AG04450 (cell line): ENCODE measurements at places on chromosomes 5 and 9. TPM values are rescaled to one million over a fixed set of nuclear protein-coding genes. Genes with fewer than 3 reads are reported as not detected.

The SELENOP gene
- polyA plus RNA-seq, result 2.0 TPM in 2 replicates

DNA sequence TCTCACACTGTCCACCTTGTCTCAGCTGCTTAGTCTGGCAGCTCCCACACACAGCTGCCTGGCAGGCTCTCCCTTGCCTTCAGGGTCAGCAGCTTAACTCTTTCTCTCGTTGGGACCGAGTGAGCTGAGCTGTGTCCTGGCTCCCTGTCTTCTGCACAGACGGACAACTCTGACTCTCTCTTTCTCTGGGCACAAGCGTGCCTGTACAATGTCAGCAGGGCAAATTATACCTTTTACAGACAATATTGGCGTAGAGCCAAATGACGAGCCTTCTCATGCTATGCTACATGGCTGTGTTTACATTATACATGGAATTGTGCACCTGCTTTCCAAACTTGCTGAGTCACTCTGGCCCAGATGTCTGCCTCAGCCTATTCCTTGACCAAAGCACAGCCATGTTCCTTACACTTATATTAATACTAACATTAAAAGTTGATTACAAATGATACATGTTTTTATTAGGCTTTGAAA lies 188.6 kb downstream of the CYLC2 start:
- no peak for DNase-seq

The ANKRD18B gene
- 5.9 and 8.6 TPM in 2 replicates for polyA plus RNA-seq

The ANKRD55 gene
- not detected in 2 replicates for polyA plus RNA-seq

DNA sequence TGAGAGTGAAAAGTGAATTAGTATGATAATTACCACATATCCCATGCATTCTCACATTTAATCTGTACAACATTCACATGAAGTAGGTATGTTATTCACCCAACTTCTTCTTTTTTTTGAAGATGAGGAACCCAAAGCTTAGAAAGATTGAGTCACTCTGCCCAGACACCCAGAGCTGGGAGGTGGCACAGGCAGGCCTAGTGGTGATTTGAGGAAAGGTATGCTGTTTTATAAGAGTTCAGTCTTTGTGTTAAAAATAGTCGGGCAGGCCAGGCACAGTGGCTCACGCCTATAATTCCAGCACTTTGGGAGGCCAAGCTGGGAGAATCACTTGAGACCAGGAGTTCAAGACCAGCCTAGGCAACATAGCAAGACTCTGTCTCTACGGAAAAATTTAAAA lies 285.3 kb downstream of the NR3C1 start:
- DNase-seq, result no peak

- DNase-seq, result no peak
Observed at GRCh38 chr5:2813678-2814077, 62.2 kb upstream of the IRX2 start.

DNA sequence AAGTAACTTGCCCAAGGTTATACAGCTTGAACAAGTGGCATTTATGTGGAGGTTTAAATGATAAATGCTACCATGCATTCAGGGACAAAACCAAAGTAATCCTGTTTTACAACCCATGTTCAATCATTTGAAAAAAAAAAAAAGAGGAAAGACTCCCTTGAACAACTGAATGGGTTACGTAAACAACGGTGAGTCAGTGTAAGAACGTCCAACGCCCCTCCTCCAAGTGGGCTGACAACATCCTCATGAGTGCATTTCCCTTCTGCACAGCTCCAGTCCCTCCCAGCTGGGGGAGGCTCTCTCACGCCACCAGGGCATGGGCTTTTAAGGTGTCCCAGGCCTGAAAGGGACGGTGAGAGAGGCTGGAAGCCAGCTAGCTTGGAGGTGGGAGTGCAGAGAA lies 90.0 kb downstream of the PRRT1B start:
- peak; percentile 92 for DNase-seq

GRCh38 chr9:26800322-26800721 lies 92.3 kb downstream of the CAAP1 start:
- DNase-seq, result no peak

- no peak for DNase-seq
Observed at GRCh38 chr5:136998854-136999357, 500.2 kb downstream of the SPOCK1 start.

- DNase-seq, result peak; percentile 33
Observed at GRCh38 chr5:90055831-90056328, 353.7 kb downstream of the CETN3 start.

- DNase-seq, result no peak
Observed at GRCh38 chr5:168796593-168797580, 217.7 kb upstream of the PANK3 start.

The RXRA gene
- 5.3 and 8.4 TPM in 2 replicates for polyA plus RNA-seq

The CKMT2 gene
- polyA plus RNA-seq, result 0.11 and 0.24 TPM in 2 replicates

GRCh38 chr5:78076351-78076750 lies 218.1 kb downstream of the AP3B1 start:
- DNase-seq, result no peak
